Daoy (cell line): ENCODE measurements at places on chromosomes 2 and 18. TPM values are rescaled to one million over a fixed set of nuclear protein-coding genes. Genes with fewer than 3 reads are reported as not detected.
A peak's percentile ranks its signal among the peaks of the same experiment; 100 is the strongest.

GRCh38 chr2:18402-19271, 27.7 kb downstream of the FAM110C start:
- DNase-seq = no peak

GRCh38 chr2:28430788-28431418, 38.2 kb downstream of the FOSL2 start:
- no peak for DNase-seq

- DNase-seq = peak; percentile 44
Observed at GRCh38 chr2:42886921-42887320, 94.5 kb upstream of the HAAO start.

DNA sequence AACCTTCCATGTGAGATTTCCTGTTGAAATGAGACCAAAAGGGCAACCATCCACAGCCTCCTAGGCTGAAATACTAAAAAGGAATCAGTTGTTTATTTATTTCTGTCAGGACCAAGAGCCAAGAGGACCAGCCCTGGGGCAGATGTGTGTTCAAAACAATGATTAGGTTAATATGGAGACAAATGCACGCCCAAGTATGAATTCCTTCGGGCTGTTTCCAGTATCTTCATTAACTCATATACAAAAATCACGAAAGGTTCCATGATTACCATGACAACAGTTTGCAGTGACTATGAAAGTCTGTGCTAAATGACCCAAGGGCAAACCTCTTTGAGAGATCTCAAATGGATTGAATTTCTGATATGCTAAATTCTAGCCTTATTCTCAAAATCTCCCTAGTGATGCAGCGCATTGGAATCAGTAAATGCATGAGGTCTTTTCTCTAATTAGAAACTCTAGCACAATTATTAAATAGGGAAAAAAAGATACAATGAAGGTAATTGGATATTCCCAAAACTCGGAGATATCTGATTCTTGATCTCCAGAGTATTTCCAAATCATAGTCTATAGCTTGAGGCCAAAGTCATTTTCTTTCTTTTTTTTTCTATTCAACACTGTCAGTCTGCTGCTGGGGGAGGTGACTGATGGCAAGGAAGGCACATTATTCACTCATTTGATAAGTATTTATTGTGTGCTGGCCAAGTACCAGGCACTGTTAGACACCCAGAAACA, 35.6 kb downstream of the VIT start:
- DNase-seq = peak; percentile 21

GRCh38 chr2:677959-678550, 849 bp upstream of the TMEM18 start:
- no peak for DNase-seq

DNA sequence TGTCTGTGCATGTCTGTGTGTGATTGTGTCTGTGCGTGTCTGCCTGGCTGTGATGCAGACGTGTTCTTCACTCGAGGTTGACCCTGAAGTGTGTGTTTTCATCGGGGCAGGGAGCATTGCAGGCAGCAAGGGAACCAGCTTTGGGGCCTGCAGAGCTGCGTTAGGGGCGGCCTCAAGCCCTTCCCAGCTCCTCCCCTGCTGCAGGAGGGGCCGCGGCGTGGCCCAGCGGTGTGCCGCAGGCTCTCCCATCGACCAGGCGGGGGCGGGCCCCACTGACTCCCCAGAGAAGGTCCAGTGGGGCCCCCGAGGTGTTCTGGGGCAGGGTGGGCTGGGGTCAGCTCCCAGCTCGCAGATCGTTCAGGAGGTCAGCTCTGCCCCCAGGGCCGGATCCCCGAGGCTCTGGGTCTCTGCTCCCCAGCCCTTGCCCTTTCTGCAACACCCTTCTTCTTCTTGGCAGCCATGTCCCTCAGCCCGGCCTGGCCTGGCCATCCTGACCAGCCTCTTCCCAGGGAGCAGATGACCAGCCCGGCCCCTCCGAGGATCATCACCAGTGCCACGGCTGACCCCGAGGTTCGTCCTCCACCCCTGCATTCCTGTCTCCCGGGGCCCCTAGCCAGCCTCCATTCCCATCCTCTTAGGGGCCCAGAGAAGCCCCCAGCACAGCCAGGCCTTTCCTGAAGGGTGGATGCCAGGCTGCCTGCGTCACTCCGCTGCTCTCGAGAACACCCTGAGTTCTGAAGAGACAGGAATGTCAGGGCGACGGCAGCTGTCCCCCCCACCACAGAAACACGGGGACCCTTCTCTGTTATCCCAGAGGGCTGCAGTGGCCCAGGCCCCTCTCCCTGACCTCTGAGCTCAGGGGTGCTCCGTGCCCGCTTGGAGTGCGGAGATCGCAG, 11.1 kb upstream of the KLHL30 start:
- peak; percentile 59 for DNase-seq

DNA sequence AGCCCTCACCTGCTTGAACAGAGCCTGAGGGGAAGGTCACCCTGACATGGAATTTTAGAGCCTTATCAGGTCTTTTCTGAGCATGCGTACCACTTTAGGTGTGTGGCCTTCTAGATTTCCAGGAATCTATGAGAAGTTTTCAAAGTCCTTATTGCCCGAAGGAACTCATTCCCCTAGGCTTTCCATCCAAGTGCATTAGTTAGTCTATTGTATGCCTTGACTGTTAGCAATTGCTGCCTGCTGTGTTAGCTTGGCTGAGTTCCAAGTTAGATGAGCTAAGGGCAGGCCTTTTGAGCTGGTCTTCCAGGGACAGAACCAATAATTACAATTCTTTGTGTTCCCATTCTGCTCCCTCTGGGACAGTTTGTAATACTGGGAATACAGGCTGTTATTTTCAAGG, 30.8 kb upstream of the PUM2 start:
- peak; percentile 35 for DNase-seq

GRCh38 chr2:205768341-205768740, 86.0 kb downstream of the NRP2 start:
- DNase-seq = no peak

- DNase-seq = no peak
Observed at GRCh38 chr2:228913176-228913575, 357.9 kb downstream of the PID1 start.

The COLEC11 gene
- not detected in 2 replicates for total RNA-seq

The DCC gene
- total RNA-seq = not detected in 2 replicates

The RUFY4 gene
- not detected in 2 replicates for total RNA-seq

The LDLRAD4 gene
- 0.15 and 8.2 TPM in 2 replicates for total RNA-seq
